Heart left ventricle (tissue), 16 donors: ENCODE measurements at places on chromosomes 1 and 21. TPM values are rescaled to one million over a fixed set of nuclear protein-coding genes. Genes with fewer than 3 reads are reported as not detected.

- no peak overlapping the region for H3K4me3 ChIP-seq
- no peaks in the 10 kb centered on the region for H3K36me3 ChIP-seq
- DNase-seq, result no peak
- H3K27ac ChIP-seq, result no peak overlapping the region
Measured at GRCh38 chr1:227273557-227273956, 44.7 kb downstream of the CDC42BPA start.

DNA sequence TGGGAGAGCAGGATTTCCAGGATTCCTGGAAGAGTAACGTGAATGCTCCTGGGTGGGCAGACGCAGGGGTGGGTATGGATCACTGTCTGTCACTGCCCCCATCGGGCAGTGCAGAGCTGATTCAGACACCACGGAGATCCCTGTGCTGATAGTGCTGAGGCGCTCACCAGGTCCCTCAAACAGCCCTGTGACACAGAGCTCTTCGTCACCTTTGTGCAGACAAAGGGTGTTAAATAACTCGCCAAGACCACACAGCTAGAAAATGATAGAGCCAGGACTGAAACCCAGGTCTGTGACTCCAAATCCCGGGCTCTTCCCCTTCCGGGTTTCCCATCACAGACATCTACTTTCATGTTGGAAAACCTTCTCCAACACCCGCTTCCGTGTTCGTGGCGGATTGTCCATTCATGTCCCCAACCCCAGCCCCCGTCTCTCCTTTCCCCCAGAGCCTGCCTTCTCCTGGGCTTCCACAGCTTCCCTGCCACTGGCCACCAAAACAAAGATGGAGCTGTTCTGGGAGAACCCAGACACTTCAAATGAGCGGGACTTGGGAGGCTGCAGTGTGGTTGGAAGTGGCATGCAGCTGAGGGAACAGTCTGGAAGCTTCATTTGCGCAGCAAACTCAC lies 2.6 kb downstream of the EFHD2 start:
- H3K36me3 ChIP-seq, result peaks cover 22% of the 10 kb centered on the region
- peaks cover 69% of the 10 kb centered on the region for H3K4me1 ChIP-seq
- no peak for DNase-seq
- H3K27ac ChIP-seq, result peak overlapping the region; percentile 27
- H3K4me3 ChIP-seq, result peak overlapping the region; percentile 93

The FCGR3A gene
- total RNA-seq, result 1.8 TPM

DNA sequence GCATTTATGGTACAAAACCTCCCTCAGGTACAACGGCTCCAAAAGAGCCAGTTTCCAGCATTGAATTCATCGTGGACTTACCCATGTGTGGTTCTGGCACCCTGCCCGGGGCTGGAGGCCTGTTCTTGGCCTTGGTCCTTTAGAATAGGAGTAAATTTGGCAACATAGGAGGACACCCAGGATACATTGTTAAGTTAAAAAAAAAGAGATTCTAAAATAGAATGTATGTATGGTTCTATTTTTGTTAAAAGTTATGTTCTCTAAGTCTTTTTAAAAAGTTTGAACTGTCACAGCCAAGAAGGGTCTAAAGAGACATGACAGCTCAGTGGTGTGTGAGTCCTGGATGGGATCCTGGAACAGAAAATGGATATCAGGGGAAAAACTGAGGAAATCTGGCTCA lies 25.9 kb downstream of the EPHX1 start:
- H3K36me3 ChIP-seq, result peaks cover 52% of the 10 kb centered on the region
- H3K27ac ChIP-seq, result peak overlapping the region; percentile 29
- H3K4me3 ChIP-seq, result no peak overlapping the region
- peaks cover 17% of the 10 kb centered on the region for H3K4me1 ChIP-seq

GRCh38 chr1:229091721-229092136 lies 179.2 kb upstream of the RAB4A start:
- no peak for DNase-seq
- H3K27ac ChIP-seq, result no peak overlapping the region
- no peaks in the 10 kb centered on the region for H3K27me3 ChIP-seq
- no peaks in the 10 kb centered on the region for H3K4me1 ChIP-seq

The KRTAP21-2 gene
- not detected for total RNA-seq

- H3K36me3 ChIP-seq, result no peaks in the 10 kb centered on the region
- no peak overlapping the region for H3K27ac ChIP-seq
- no peak for DNase-seq
Measured at GRCh38 chr1:244211559-244211944, 160.5 kb downstream of the ZBTB18 start.

DNA sequence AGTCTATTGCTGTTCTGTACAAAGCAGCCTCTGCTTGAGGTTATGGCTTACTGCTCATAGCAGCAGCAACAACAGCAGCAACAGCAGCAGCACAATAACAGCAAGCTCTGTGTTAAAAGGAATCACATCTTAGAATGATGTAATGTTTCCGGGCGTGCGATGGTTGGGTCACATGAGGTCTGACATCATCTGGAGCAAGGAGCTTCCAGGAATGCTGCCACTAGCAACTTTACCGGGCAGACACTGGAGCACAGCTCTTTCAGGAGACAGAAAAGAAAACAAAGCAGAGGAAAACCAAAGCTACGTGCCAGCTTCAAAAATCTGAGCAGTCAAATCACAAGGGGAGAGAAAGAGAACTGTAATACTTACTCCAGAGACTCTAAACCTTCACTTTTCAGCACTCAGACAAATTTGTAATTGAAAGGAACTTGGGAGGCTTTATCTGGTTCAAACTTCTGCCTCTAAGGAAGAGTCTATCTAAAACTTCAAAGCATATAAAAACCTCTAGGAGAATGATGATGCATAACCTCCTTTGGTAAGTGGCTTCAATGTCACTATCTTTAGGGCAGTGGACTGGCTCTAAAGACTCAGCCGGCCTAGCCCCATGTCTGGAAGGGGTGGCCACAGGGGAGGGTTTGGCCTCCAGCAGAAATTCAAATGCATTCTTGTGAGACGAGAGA lies 28.3 kb upstream of the RAB3GAP2 start:
- H3K27ac ChIP-seq, result peak overlapping the region; percentile 79
- H3K27me3 ChIP-seq, result no peaks in the 10 kb centered on the region
- DNase-seq, result peak; percentile 77
- H3K4me1 ChIP-seq, result peaks cover 15% of the 10 kb centered on the region
- H3K4me3 ChIP-seq, result peak overlapping the region; percentile 43

The NR0B2 gene
- total RNA-seq, result 10.4 TPM

The LRRC71 gene
- total RNA-seq, result 0.27 TPM

The C1orf87 gene
- total RNA-seq, result not detected

DNA sequence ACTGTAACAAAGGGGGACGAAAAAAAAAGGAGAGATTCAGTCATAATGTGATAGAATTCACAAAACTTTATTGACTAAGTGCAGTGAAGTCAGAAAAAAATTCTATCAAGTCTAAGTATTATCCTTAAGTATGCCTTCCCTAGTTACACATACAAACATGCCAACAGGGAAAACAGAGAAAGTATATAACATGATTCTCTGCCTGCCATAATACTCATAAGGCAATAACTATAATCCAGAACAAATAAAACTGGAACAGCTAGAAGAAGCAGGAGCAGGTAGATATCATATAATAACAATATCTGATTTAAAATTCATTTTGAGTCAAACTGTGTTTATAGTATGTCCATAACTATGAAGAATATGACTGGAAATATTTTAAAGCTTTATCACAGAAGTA lies 184.3 kb downstream of the FAF1 start:
- peaks cover 11% of the 10 kb centered on the region for H3K36me3 ChIP-seq
- no peak overlapping the region for H3K27ac ChIP-seq
- no peak for DNase-seq
- H3K4me1 ChIP-seq, result no peaks in the 10 kb centered on the region
- H3K27me3 ChIP-seq, result no peaks in the 10 kb centered on the region

- H3K36me3 ChIP-seq, result peaks cover 49% of the 10 kb centered on the region
- no peaks in the 10 kb centered on the region for H3K4me1 ChIP-seq
- DNase-seq, result no peak
- no peak overlapping the region for H3K4me3 ChIP-seq
- H3K27me3 ChIP-seq, result no peaks in the 10 kb centered on the region
Measured at GRCh38 chr21:46268371-46268770, 17.0 kb downstream of the MCM3AP start.

DNA sequence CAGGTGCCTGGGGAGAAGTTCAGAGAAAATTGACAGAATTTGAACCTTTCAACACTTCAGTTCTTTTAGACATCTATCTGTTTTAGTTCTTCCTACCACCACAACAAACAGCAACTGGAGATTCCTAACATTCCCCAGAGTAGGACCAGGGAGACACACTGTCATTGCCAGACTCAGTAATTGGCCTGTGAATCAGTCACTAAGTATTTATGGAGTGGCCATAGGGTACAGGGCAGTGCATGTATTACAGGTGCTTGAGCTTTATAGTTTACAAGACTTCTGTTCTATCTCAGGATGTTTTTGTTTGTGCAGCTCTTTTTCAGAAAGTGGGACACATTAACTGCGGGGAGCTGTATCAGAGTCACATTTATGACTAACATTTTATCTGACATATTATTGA lies 1.7 kb downstream of the CDC14A start:
- H3K4me1 ChIP-seq, result peaks cover 10% of the 10 kb centered on the region
- no peaks in the 10 kb centered on the region for H3K27me3 ChIP-seq
- DNase-seq, result no peak
- H3K36me3 ChIP-seq, result no peaks in the 10 kb centered on the region

The AGT gene
- total RNA-seq, result 43.2 TPM
